NCI-H510A treated with DMSO at 0.1 percent for 48 hours (cell line): ENCODE measurements at places on chromosomes 1 and 21.

DNA sequence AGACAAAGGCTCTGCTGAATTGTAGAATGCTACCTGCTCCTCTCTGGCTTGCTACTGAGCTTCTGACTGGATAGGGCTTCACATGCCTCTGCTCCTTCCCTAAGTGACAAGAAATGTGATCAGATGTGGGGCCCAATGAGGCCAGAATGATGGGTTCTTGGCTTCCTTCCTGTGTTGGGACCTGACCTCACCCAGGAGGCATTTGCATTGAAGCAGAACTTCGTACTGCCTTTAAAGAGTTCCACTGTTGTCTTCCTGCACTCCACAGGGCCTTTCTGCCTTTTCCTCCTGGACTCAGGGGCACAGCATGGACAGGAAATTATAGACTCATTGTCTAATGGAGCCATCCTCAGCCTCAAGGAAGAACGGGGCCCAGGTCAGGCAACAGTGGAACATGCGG is 14.3 kb downstream of the ZNF670 start:
- DNase-seq: no peak

DNA sequence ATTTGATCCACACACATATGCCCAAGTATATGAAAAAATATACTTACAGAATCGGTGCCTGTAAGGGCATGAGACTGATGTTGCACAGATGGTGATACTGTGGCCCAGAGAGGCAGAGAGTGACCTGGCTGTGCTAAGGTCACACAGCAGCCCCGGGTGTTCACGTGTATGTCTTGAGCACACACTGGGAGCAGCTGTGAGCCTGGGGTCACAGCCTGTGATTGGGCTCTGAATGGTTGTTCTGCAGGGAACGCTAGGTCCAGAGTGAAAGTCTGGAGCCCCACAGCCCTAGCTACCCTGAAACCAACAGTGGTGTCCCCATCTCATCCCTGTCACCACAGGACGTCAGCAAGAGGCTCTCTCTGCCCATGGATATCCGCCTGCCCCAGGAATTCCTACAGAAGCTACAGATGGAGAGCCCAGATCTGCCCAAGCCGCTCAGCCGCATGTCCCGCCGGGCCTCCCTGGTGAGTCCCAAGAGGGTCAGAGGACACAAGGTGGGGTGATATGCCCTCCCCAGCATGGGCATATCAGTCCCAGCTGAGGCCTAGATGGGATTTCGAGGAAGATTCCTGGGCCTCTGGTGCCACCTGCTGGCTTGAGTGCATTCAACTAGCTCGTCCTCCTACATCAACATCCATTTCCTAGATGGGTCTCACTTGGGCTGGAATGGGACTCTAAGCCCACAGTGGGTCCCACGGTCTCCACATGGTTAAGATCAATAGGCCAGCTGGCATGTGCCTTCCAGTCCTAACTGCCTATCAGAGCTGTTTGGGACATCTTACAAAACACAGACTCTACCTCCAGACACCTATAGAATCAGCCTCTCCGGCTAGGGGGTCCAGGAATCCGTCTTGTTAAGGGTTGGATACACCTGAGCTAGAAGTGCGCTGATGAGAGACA is 19.7 kb downstream of the CDK18 start:
- peak; percentile 84 for DNase-seq

- DNase-seq: no peak
Observed at GRCh38 chr1:53388963-53389362, 61.1 kb upstream of the LRP8 start.

DNA sequence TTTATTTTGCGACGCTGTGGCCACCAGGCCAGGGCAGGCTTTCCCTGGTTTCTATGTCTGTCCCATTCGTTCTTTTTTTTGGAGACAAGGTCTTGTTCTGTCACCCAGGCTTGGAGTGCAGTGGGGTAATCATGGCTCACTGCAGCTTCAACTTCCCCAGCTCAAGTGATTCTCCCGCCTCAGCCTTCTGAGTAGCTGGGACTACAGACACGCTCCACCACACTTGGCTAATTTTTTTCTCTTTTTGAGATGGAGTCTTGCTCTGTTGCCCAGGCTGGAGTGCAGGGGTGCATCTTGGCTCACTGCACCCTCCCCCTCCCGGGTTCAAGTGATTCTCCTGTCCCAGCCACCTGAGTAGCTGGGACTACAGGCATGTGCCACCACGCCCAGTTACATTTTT is 43.4 kb upstream of the WNT4 start:
- no peak for DNase-seq

DNA sequence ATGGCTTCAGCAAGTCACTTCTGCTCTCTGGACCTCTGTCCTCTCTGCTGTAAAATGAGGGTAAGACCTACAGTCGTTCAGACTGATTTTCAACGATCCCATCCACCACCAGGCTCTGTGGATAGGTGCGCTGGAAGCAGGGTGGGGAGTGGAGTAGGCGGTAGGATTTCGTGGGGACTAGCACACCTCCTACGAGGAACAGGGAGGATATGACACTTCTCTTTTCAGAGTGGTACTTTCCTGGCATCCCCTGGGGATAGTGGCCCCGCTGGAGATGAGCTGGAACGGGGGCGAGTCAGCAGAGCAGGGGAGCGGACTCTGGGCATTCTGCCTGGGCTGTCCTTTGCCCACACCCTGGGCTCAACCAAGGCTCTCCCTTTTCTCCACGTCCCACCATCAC is 17.7 kb downstream of the ETNK2 start:
- DNase-seq: no peak

GRCh38 chr1:37845049-37845646 is 14.2 kb downstream of the MTF1 start:
- no peak for DNase-seq

DNA sequence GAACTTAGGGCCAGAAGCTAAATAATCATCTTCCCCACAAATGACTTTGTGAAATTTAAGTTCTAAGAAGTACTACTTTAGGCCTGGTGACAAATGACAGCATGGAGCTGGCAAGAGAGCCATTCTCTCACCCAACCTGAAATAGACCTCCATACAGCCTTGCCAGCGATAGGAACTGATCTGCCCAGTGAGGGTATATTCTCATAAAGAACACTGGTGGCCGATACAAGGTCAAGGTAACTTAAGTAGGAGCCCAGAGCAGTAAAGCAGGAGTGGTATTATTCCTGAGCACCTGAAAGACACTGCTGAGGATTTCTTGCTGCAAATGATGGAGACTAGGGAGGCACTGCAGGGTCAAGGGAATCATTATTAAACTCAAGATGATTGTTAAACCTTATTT is 2.6 kb upstream of the TTLL7 start:
- DNase-seq: no peak

- no peak for DNase-seq
Observed at GRCh38 chr21:16071761-16072160, 342.0 kb downstream of the USP25 start.

- no peak for DNase-seq
Observed at GRCh38 chr1:227330279-227331076, 12.2 kb upstream of the CDC42BPA start.

- DNase-seq: no peak
Observed at GRCh38 chr1:19605967-19606366, 38.1 kb upstream of the NBL1 start.

DNA sequence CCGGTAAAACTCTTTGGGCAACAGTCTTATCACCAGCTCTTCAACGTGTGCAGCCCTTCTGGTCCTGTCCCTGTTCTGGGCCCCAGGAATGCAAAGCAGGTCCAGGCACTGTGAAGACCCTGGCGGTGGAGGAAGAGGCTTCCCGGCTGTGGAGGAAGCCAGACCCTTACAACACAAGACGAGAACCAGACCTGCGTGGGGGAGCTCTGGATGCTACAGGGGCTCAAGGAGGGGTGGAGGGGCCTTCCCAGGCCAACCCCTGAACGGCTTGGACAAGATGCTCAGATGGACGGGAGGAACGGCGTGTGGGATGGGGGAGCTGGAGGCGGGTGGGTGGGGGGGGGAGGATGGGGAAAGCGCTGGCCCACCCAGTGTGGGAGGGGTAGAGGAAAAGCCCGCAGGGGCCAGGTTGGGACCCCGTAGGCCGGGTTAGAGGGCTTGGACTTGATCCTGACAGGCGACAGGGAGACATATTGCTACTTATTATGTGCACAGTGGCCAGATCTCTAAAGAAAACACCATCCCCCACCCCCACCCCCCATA is 5.1 kb upstream of the OLIG2 start:
- DNase-seq: no peak

GRCh38 chr1:106061586-106062495 is 994.6 kb upstream of the PRMT6 start:
- DNase-seq: peak; percentile 15
